Activated T-helper 9 cell treated with anti-CD3 and anti-CD28 coated beads, Interleukin-2, amount 50 U/mL, for 16 hours (primary cell): ENCODE measurements at places on chromosomes 12 and 14.

DNA sequence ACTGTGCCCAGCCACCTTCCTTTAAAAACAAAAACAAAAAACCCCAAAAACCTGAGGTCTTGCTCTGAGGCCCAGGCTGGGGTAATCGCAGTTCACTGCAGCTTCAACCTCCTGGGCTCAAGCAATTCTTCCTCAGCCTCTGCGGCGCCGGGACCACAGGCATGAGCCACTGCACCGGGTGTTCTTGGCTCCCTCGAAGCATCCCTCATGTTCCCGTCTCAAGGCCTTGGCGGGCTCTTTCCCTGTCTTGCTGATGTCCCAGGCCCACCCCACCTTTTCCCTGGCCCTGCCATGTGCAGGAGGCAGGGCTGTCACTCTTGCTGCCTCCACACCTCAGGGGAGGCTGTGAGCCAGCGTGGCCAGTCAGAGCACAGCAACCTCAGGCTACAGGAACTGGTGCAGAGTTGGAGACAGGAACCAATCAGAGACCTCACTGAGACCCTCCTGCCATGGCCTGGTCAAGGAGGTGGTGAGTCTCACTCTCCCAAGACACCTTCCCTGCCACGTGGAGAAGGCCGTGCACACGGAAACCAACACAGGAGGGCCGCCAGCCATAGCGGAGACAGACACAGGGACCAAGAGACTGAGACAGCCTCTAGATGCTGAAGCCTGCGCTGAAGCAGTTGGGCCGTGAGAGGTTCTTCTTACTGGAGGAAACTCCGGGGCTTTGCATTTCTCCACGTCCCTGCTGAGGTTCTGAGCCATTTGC, 6.0 kb upstream of the AMN start:
- no peak for DNase-seq

- DNase-seq = no peak
Observed at GRCh38 chr14:105147671-105148603, 20.6 kb downstream of the JAG2 start.

GRCh38 chr12:25438638-25439037, 114.4 kb downstream of the LMNTD1 start:
- no peak for DNase-seq

DNA sequence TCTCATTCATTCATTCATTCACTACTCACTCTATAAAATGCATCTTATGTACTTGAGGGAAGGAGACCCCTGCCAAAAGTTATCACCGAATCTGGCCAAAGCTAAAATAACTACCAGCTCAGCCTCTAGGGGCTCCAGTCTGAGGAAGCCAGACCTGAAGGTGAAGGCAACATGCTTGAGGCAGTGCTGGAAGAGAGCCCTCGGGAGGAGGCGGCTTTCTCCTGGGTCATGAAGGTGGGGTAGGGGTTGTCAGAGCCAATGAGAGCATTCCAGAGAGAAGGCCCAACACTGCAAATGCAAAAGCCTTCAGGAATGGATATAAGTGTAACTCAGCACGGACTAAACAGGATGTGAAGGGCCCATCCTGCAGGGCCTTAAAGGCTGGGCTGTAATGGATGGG, 62.4 kb downstream of the GSC start:
- DNase-seq = no peak

DNA sequence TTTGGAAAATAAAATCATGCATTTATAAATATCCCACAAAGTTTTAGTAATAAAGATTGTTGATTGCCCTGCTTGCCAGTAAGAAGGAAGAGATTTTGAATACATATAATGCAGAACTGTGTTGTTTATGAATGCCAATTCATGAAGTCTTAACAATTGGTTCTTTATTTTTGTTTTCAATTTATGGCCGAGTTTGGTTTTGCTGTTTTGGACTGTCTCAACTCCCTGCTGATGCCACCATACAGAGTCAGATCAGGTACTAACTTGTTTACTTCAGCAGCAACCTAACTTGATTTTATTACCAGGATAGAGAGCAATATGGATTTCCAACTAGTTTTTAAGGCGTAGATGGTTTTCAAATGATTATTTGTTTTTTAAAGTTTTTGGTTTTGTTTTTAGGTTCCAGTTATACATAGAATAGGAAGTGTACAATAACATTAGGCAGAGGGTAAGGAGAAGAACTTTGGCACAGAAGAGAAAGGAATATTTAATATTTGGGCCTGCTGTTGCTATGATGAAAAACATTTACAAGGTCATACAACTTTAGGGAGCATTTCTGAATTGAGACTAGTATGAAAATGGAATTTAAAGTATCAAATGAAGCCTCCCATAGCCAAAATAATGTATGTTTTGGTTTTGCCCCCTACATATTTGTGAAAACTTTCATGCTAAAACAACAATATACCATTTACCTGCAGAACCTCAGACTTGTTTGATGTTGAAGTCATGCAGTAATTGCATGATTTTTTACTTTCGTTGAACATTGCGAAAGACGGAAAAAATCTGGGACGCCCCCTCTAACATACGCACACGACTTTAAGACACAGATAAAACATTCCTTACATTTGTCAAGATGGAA, 904 bp upstream of the FAM177A1 start:
- DNase-seq = no peak

DNA sequence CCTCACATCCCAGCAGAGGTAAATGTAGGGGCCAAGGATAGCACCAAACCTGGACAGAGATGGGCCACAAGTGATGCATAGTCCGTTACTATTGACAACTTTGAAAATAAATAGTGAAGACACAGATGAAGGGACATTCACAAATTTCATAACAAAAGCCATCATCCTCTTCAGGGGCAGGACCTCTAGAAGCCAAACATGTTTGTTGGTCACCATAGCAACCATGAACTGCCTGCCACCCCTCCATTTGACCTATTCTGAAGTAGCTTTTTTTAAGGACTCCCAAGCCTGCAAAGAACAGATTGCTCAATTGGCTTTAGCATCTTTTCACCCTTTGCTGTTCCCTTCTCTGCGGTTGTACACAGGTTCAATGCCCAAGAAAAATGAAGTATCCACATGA, 35.7 kb upstream of the MDM1 start:
- no peak for DNase-seq

- no peak for DNase-seq
Observed at GRCh38 chr12:6840330-6840729, 395 bp upstream of the GNB3 start.

- no peak for DNase-seq
Observed at GRCh38 chr14:52011523-52011922, 22.2 kb downstream of the RTRAF start.

- DNase-seq = no peak
Observed at GRCh38 chr14:55136885-55137786, 8.1 kb downstream of the LGALS3 start.

DNA sequence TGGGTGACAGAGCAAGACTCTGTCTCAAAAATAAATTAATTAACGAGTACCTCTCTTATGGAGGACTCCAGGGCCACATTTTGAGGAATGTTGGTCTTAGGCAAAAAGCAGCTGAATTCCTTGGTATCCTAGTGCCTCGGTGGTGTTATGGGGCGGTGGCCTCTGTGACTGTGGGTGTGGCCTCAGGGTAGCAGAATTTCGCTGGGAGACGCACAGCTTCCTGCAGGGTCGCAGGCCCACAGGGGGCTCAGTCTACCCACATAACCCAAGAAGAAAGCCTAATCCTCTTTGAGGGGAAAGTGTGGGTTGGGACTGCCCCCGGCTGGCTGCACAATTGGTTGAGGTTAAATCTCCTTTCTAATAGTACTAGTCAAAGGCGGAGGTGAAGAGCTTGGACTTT, 11.2 kb upstream of the SERPINA4 start:
- no peak for DNase-seq

- no peak for DNase-seq
Observed at GRCh38 chr12:83619973-83620372, 933.3 kb downstream of the TMTC2 start.
